Common myeloid progenitor, CD34-positive (primary cell): ENCODE measurements at places on chromosomes 2 and 18.

DNA sequence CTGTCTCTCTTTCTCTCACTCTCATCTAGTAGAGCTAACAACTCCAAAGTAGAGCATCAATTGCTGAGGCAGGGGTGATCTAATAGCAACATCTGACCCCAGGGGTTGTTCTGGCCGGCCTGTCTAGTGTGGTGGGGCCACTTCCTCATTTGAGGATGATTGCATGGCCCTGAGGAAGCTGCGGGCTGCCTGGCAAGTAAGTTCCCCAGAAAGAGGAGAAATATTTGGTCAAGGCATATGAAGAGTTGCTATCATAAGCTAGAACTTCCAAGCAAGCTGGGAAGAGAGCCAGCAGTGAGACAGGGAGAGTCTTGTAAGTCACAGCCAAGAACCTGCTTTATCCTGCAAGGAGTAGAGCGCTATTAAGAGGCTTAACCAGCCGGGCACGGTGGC lies 50.8 kb upstream of the TMEM87B start:
- peak; percentile 86 for DNase-seq

DNA sequence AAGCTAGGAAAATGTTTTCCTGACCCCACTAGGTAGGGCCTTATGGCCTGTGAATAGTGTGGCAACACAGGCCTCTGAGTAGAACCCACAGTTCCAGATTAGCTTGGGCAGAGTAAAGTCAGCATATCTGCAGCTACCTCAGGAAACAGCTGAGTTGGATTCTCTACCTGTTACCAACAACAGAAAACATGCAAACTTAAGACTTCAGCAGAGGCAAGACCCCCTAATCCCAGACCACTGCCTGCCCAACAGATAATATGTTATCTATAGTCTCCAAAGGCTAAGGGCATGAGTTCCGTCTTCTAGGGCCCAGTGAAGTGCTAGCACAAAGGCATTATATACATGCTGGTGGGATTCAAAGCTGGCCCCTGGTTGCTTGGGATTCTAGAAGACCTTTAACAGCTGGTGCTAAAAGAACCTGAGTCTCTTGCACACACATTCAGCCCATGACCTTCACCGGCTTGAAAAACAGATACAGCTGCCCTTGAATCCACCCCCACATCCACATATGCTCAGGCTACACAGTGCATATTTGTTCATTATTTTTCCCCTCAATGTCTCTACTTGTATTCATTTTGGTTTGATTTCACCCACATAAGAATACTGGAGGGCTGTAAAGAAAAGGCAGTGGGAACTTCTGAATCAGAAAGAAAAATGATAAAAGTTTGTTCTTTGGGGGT lies 13.5 kb upstream of the UBXN4 start:
- no peak for DNase-seq

GRCh38 chr18:39959839-39960238 lies 1995.2 kb upstream of the PIK3C3 start:
- DNase-seq, result no peak

GRCh38 chr2:74597410-74597809 lies 42.9 kb downstream of the DOK1 start:
- DNase-seq, result no peak

DNA sequence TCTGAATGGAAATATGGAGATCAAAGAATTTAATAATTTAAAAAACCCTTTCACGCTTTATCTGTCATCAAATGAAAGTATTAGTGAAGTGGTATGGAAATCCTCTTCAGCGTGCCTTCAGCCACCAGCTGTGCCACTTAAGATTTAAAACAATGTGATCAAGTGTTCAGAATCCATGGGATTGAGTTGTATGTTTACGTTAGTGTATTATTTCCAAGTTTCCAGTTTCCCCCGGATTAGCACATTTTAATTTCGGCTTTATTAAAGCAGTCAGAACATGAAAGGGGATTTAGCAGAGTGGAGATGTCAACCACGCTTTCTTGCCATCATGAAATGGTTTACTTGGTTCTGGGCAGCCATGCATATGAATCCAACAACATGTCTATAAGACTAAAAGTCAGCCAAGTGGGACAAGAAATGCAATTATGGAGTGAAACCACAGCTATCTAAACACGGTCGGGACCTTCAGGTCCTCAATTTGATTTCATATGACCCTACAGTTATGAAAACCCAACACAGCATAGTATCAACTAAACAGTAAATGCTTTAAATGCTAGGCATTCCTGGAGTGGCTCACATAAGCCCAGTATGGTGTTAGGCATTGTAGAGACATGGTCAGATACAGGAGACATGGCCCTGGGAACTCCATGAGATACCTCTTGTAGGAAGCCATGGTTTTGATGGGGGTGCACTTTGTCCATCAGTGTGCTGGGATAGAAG lies 224.9 kb upstream of the EPAS1 start:
- DNase-seq, result no peak

DNA sequence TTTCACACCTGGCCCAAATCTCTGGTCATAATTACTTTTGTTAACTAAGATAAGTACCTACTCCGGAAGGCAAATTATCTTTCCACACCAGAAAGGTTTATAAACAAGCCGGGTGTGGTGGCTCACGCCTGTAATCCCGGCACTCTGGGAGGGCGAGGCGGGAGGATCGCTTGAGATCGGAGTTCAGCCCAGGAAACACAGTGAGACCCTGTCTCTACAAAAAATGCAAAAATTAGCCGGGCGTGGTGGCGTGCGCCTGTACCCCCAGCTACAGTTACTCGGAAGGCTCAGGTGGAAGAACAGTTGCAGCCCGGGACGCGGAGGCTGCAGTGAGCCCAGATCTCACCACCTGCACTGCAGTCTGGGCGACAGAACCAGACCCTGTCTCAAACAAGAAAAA lies 2.1 kb downstream of the PUM2 start:
- no peak for DNase-seq

- DNase-seq, result no peak
These were observed 171.9 kb downstream of the ACOXL start for GRCh38 chr2:110904116-110904778.

- DNase-seq, result no peak
These were observed 78.6 kb upstream of the RANBP2 start for GRCh38 chr2:108640731-108641130.

DNA sequence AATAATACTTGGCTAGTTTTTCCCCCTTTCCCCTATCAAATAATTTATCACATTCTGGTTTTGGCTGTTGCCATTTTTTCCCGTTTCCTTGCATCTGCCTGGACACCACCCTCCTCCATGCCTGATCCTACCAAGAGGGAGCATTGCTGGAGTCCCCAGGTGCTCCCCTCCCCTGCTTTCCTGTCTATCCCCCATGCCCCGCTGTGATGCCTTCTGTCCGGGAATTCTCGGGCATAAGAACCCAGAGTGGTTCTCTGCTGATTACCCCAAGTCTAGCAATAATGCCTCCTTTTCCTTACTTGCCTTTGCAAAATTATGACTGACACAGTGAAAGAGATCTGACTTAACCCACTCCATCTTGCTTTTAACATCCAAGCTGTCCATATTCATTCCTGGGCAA lies 248.0 kb upstream of the PXDN start:
- no peak for DNase-seq

DNA sequence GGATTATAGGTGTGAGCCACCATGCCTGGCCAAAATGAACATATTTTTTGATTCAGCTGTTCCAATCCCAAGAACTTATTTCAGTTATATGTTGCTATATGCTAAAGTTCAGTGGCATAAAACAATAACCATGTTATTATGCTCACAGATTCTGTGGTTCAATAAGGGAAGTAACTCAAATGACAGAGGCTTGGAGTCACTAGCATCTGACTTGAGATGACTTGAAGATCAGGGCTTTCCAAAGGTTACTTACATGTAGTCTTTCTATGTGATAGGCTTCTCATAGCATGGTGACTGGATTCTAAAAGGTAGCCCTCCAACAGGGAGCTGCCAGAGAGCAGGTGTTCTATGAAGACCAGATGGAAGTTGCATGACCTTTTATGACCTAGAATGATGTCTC lies 17.2 kb downstream of the CLK1 start:
- no peak for DNase-seq

- no peak for DNase-seq
These were observed 109.1 kb downstream of the PIK3C3 start for GRCh38 chr18:42064109-42064508.
